ENCODE measurements at places on chromosomes 5 and 9.

DNA sequence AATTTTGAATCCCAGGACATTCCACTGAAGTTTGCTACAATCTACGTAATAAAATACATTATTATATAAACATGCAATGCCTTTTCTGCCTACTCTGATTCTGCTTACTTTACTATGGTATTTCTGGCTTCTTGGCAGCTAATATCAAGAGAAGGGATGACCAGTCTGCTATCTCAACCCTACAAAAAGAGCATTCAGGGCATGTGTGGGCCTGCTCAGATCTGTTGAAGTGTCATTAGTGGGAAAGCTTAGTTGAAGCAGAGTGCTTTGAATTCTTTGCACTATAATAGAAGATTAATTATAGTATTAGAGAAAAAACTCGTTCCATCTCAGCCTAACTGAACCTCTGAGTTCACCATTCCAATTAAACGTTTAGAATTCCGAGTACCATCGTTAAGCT lies 339.5 kb upstream of the ISL1 start:
- no peak for DNase-seq

DNA sequence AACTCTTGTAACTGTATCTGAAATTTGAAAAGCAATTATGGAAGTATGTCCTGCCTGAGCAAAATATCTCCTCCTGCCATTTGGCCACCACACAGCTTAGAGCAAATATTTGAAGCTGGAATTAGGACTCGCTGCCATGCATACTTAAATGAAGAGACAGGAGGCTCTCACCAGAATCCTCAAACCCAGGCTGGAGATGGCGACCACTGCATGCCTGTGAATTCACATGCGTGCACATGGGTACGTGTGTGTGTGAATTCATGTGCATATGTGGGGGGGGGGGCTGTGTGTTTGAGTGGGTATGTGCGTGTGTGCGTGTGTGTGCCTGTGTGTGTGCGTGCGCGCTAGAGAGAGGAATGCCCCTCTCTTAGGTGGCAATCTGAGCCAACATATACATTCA lies 84.1 kb upstream of the IRX1 start:
- no peak for DNase-seq

- DNase-seq, result no peak
Observed at GRCh38 chr9:113219969-113220368, 1.1 kb downstream of the FKBP15 start.

DNA sequence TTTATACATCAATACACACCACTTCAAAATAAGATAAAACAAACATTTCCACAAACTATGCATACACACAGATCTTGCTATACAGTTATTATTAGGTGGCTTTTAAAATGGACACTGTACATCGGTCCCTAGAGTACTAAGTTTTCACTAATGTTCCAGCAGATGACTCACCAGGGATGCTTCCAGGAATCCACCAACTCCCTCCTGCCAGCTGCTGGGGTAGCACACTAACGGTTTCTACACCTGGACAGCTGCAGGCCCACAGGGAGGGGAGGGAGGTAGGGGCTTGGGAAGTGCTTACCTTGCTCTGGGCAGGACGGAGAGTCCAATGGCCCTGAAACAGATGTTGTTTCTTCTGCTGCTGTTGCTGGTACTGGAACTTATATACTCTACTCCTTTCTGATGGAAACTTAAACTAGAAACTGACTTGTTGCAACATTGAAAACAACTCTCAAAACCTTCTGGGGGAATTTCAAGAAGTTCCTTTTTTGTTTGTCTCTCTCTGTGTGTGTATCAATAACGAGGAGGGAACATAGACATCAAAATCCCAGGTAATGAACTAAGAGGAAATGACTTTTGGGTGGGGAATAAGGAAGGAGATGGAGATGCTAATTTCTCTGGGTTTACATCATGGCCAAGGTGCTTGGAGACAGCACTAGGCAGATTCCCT lies at the start of gene IL12B:
TSS of gene IL12B (minus strand) at position 357 of the 670 bp plus-strand sequence. CDS start 3,705 bp downstream, outside the sequence.
- DNase-seq, result no peak

DNA sequence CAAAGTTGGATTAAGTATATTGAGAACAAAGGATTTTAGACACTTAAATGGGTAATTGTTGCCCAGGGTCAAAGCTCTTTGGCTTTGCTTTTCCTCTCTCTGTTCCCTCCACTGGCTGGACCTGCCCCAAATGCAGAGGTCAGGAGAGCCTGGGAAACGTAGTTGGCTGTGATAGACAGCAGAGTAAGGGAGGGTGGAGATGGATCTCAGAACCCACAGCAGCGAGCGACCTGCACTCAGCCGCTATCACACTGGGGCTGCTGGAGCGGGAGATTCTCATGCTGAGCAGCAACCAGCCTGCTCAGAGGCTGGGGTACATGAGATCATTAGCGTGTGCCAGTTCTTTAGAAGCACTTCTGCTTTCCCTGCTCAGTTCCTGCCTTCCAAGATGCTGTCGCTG lies 71.8 kb upstream of the TTC23L start:
- DNase-seq, result no peak

- DNase-seq, result no peak
Observed at GRCh38 chr9:112551641-112552040, 65.0 kb downstream of the KIAA1958 start.

- no peak for DNase-seq
Observed at GRCh38 chr5:109080896-109081295, 328.9 kb downstream of the PJA2 start.

GRCh38 chr5:33324667-33325307 lies 116.0 kb upstream of the TARS1 start:
- no peak for DNase-seq

DNA sequence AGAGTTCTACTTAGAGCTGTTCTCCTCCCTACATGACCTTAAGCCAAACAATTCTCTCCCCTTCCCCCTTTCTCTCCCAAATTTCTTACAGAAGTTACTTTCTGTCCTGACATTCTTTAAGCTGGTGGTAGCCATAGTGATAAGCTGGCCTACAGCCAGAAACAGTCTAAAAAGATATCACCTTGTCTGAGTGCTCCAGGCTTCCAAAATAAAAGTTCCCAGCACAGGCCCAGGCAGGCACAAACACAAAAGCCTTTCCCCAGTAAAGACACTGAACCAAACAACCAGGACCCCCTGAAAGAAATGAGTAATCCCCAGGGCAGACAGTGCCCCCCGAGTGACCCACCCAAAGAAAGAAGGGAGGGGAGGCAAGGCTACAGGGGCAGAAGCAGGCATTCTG lies 19.2 kb downstream of the SIL1 start:
- DNase-seq, result peak; percentile 57

DNA sequence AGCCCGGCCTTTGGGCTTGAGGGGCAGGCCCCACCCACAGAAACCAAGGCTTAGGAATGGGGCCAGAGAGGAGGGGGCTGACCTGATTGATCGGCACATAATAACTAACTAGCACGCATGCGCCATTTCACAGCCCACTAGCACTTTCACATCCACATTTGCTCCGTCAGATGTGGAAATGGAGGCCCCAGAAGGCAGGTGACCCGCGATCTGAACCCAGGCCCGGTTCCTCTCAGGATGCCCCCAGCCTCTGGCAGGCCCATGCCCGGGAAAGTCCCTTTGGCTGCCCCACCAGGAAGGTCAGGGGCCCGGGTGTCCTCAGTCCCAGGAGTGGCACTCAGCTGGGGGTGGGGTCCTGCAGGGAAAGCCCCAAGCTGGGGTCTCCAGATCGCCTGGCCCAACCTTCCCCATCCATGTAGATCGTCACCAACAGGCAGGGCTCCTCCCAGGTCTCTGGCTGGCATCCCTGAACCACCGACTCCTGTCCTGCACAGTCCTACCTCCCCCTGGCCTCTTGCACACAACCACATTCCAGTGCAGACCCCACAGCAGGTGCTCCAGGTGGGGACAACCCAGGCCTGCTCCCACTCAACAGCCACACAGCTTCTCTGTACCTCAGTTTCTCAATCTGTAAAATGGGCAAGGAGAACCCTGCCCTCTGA lies 46.7 kb downstream of the VAV2 start:
- no peak for DNase-seq

DNA sequence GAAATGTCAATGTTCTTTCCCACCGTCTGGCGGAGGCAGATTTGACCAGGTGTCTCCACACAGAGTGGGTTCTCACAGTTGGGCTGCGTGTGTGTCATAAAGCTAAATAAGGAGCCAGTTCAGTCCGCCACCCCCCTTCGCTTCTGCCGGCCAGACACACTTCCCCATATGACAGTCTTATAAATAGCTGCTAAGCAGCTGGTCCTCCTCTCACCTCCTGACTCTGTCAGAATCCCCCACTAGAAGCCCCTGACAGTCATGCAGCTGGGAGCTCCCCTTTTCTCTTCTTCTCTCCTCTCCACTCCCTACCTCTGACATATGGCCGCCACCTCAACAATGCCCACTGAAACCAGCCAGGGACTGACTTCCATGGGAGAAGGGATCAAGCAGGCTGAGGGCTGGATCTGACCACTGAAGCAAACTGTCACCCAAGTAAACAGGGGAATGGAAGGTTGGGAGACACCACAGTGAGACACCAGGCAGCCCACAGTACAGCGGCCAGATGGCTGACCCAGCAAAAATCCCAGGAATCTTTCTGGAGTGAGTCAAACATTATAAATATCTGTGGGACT lies 141.9 kb upstream of the EFNA5 start:
- DNase-seq, result no peak

- DNase-seq, result no peak
Observed at GRCh38 chr5:123371575-123372179, 51.5 kb downstream of the CEP120 start.

DNA sequence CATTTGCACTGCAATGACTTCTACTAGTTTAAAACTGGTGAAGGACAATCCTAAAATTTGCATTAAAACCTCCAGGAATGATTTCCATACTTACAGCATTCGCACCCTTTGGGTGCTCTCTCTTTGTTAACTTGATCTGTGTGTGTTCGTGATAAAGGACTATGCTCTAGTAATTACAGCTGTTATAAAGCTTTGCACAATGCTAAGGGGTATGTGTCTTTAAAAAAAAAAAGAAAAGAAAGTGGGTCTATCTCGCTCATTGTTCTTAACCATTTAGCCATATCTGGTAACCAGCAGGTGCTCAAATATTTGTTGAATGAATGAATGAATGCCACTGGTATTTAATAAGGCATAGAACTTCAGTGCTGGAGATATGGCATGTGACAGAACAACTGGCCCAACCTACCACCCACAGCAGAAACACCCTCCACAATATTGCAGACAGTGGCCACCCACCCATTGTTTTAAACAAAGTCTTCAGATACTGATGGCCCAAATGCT lies 8.7 kb downstream of the TRIM36 start:
- no peak for DNase-seq

GRCh38 chr5:71905834-71906711 lies 187.0 kb downstream of the CARTPT start:
- no peak for DNase-seq

GRCh38 chr5:92401-93220 lies 643 bp downstream of the PLEKHG4B start:
- peak; percentile 51 for DNase-seq

GRCh38 chr9:81389569-81389993 lies 299.8 kb downstream of the TLE1 start:
- DNase-seq, result no peak

GRCh38 chr9:34986540-34987047 lies 3.0 kb upstream of the DNAJB5 start:
- DNase-seq, result no peak

DNA sequence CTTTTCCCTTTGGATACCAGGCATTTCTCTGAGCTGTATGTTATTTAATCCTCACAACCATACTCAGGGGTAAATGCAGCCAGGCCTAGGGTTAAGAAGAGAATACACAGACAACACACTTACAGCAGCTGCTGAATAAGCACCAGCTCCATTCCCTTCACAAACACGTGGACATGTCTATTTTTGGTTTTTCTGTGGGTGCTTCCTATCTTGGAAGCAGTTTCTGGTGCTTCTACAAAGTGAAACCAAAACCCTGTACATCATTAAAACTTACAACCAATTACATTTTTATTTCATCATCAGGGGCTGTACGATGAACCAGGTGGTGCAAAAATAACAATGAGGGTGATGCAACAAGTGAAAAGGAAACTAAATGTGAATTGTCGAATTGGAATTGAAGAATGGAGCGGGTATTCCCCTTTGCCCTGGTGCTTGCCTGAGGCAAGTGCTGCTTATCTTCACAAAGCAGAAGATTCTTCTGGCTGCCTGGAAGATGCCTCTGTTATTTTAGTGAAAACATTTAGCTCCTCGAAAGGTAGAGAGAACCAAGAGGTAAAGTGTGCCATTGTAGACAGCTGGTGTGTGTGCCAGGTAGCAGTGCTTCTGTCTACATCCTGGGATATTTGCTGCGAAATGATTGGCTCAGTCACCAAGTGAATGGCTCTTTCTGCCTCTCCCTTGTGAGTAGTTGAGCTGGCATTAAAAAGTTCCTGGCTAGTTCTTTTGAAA lies 18.6 kb upstream of the IFNB1 start:
- DNase-seq, result no peak

- DNase-seq, result peak; percentile 85
Observed at GRCh38 chr9:91948597-91949391, 1.2 kb downstream of the ROR2 start.

- no peak for DNase-seq
Observed at GRCh38 chr9:70462300-70462699, 47.8 kb upstream of the KLF9 start.

- DNase-seq, result no peak
Observed at GRCh38 chr5:126998895-126999570, 31.3 kb downstream of the MARCHF3 start.

DNA sequence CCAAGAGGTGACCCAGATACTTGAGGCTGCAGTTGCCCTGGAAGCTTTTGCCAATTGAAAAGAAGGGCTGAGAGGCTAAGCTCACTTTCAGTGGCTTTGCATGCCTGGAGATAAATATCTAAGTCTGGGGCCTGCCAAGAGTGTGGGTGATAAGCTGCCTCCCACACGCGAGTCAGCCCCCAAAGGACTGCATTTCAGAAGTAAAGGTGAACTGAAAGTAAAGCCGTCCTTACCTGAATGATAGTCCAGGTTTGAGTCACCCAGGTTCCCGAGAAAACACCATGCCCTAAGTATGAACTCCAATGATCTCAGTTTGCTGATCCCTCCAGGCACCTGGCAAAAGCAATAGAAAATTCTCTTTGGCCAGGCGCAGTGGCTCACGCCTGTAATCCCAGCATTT lies 22.5 kb upstream of the N4BP3 start:
- no peak for DNase-seq

DNA sequence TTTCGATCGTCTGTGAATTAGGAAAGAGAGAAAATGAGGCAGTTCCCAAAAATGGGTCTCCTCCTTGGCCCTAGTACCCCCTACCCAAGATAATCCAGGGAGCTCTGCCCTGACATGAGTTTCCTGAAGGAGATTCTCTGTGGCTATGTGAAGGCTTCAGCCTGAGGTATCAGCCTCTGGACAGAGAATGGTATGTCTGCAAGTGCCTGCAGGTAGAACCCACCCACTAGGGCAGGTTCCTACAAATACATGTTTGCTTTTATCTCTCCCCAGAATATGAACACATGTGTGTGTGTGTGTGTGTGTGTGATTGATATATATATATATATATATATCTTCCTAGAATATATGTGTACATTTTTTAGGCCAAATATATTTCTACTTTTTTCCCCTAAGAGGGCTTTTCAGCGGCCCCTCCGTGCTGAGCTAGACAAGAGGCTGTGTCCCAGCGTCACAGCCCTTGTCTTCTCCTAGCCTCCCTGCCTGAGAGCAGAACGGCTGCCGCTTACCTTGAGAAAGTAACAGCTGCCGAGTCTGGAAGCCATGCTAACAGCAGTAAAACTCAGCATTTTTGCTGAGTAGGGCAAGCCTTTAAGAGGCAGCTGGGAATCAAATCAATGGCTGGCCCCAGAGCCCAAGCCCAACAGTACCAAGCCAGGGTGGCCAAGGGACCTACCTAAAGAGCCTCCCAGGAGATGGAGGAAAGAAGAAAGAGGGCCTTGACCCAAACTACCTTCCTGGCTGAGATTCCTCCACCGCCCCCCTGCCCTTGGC lies 2.1 kb downstream of the BRINP1 start:
- no peak for DNase-seq

- no peak for DNase-seq
Observed at GRCh38 chr5:111597491-111597890, 85.2 kb upstream of the STARD4 start.

Data from right kidney (tissue), 9 donors.